Fibroblast of lung (primary cell): ENCODE measurements at places on chromosomes 11 and 22.
A peak's percentile ranks its signal among the peaks of the same experiment; 100 is the strongest.

DNA sequence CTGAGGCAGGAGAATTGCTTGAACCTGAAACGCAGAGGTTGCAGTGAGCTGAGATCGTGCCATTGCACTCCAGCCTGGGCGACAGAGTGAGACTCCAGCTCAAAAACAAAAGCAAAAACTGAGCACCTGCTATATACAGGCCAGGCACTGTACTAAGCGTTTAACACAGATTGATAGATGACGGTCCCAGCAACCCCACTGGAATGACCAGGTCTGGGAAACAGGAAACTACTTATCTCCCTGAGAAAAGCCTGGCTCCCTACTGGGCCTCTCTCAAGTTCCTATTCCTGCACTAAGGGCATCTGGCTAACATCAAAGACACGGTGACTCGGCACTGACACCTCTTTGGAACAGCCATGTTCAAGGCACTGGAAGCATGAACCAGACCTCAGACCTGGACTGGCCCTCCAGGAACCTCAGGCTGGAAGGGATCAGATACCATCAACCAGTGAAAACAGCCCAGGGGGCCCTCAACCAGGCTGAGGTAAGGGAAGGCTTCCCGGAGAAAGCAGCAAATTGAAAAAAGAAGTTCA, 16.6 kb downstream of the ARAP1 start:
- DNase-seq, result peak; percentile 47

- DNase-seq, result no peak
Measured at GRCh38 chr11:15434529-15434928, 319.8 kb downstream of the INSC start.

- no peak for DNase-seq
Measured at GRCh38 chr22:46250783-46251125, 661 bp upstream of the CDPF1 start.

GRCh38 chr11:20248871-20249270, 88.6 kb upstream of the DBX1 start:
- no peak for DNase-seq

DNA sequence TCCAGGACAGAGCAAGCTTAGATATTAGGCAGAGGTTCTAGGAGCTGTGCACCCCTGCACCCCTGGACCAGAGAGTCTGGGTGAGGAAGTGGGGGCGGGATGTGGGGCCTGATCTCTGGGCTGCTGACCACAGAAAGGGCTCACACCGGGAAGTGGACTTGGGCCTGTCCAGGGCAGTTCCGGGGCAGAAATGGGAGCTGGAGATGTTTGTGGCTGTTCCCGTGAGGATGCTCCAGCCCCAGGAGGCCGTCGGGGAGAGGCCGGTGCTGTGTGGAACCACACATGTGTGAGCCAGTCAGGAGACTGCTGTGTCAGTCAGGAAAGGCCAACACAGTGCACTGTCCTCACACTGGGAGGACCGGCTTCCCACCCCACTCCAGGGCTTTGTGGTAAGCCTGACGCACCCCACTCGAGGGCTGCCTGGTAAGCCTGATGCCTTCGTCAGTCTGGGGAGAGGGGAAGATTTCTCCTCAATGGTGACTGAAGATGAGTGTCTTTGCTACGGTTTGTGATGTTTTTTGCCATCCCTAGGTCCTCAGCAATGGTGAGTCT, 741.0 kb downstream of the BRD1 start:
- DNase-seq, result no peak

DNA sequence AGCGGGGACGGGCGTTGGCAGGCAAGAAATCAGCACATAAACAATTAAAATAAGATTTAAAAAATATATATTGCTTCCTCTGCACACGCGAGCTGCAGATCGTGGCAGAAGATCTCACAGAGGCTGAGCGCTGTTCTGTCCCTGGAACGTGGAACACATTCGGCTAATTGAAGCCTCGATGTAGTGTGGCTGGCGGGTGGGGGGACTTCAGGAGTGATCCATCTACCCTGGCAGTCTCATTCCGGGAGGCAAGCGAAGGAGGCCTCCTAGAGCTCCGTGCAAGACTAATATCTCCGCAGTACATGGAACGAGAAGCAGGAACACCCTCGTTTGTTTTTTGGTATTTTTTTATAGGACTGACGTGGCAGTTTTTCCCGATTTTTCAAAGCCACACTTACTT, 402.4 kb downstream of the MN1 start:
- DNase-seq, result no peak
